Activated CD8-positive, alpha-beta memory T cell treated with anti-CD3 and anti-CD28 coated beads, Interleukin-2, amount 10 ng/mL, durations not matched to agents 7 days and 5 days (primary cell): ENCODE measurements at places on chromosomes 12 and 14.
A peak's percentile ranks its signal among the peaks of the same experiment; 100 is the strongest.

GRCh38 chr12:92943482-92944250 lies 14.6 kb upstream of the EEA1 start:
- no peak for DNase-seq
- H3K27ac ChIP-seq: no peak overlapping the region
- no peaks in the 10 kb centered on the region for H3K4me1 ChIP-seq
- H3K4me3 ChIP-seq: no peak overlapping the region
- H3K36me3 ChIP-seq: no peaks in the 10 kb centered on the region

DNA sequence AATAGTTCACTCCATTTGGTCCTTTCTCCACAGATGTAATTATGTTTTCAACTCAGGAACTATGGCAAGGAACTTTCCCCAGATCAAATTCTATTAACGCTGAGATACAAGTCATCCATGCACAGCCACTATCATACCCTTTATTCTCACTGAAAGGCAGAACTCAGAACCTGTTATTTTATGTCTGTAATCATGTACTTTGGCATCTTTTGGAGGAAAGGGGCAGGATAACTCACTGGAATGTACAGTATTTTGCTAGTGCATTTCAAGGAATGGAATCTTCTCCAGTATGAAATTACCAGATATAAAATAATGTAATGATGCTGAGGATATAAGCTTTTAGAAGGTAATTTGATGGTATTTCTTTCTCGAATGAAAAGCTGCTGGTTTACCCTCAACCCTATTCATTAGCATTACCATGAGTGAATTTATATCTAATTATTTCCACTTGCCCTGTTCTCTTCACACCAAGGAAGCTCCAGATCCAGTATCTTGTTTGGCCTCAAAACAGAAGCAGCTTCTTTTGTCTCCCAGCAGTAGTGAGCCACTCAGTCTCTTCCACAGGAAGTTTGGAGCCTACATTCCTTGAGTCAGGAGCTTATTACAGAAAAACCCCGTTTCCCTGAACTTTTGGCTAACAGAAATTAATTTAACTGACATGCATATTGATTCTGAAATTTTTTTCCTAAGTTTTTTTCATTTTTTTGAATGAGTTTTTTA lies 10.0 kb upstream of the AMHR2 start:
- peak overlapping the region; percentile 18 for H3K4me3 ChIP-seq
- no peaks in the 10 kb centered on the region for H3K27me3 ChIP-seq
- peaks cover 38% of the 10 kb centered on the region for H3K36me3 ChIP-seq
- H3K27ac ChIP-seq: peak overlapping the region; percentile 65
- peaks cover 23% of the 10 kb centered on the region for H3K4me1 ChIP-seq

DNA sequence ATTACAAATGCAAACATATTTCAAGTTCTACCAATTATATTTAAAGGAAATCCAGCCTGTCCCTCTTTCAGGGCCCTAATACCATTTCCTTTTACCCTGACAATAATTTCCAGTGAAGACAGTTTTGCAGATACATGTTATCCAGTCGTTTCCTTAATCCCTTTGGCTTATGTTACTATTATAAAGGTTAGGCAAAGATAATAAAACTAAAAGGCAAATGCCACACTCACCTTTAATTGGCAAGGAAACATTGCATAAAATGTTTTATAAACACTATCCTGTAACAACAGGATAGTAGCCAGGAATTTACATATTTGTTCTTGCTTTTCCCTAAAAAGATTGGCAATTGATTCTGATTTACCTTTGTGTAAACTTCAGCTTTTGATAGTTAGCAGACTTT lies 168.7 kb downstream of the AEBP2 start:
- H3K27me3 ChIP-seq: no peaks in the 10 kb centered on the region
- H3K4me1 ChIP-seq: no peaks in the 10 kb centered on the region
- DNase-seq: no peak
- no peak overlapping the region for H3K27ac ChIP-seq

GRCh38 chr12:26121323-26122060 lies 3.3 kb downstream of the BHLHE41 start:
- peaks cover 30% of the 10 kb centered on the region for H3K4me1 ChIP-seq
- DNase-seq: no peak
- H3K27ac ChIP-seq: no peak overlapping the region
- H3K27me3 ChIP-seq: peaks cover 83% of the 10 kb centered on the region

- DNase-seq: no peak
- no peaks in the 10 kb centered on the region for H3K36me3 ChIP-seq
- H3K27ac ChIP-seq: no peak overlapping the region
- H3K4me3 ChIP-seq: peak overlapping the region; percentile 45
Measured at GRCh38 chr14:88323523-88324199, 592 bp upstream of the KCNK10 start.

GRCh38 chr12:26622601-26623000 lies 210.4 kb downstream of the ITPR2 start:
- H3K36me3 ChIP-seq: peaks cover 26% of the 10 kb centered on the region
- H3K27me3 ChIP-seq: no peaks in the 10 kb centered on the region

DNA sequence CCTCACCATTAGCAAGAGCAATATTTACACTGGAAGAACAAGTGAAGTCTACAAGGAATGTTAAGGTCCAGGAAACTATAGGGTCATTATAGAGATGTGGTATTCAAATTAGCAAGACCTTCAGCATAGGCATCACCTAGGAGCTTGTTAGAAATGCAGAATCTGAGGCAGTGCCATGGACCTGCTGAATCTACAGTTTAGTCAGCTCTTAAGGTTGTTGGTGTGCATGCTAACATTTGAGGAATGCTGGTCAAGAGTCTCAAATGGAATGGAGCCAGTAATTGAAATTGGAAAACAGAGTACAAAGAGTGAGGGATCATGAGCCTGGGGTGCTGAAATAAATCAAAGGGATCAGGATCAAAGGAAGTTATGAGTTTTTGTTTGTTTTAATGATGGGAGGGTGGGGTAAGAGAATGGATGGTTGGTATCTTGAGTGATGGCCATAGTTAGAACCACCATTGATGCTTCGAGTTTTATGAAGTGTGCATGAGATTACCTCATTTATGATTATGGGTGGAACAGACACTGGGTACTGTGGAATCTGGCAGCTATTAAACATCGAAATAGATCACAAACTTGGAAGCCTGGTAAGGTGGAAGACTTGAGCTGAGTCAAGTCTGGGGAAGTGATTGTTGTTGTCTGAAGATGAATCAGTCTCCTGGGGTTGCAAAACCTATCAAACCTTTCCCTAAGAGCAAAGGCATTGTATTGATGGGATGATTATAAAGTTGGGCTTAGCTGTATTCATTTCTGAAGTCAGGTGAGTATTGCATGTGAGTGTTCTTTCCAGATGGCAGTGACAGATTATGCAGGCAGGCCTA lies 323.3 kb upstream of the E2F7 start:
- H3K27me3 ChIP-seq: no peaks in the 10 kb centered on the region
- H3K4me1 ChIP-seq: no peaks in the 10 kb centered on the region
- no peak for DNase-seq
- H3K4me3 ChIP-seq: no peak overlapping the region
